ENCODE measurements at places on chromosomes 1 and 21.

- no peak for DNase-seq
Observed at GRCh38 chr21:44738621-44739020, 27.2 kb upstream of the TSPEAR start.

DNA sequence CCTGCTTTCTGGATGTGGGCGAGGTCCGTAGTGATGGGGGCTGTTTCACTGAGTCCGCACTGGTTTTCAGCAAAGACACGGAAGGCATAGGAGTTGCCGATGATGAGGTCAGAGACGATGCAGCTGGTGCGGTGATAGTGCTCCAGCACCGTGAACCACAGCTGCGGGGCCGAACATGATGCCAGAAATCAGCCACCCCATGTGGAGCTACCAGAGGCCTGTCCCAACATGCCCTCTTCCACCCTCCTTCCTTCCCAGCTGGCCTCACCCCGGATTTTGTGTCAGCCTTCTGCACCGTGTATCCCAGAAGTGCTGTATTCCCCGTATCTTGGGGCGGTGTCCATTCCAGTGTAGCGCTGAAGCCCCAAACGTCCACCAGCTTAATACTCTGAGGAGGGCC, 10.0 kb downstream of the MYBPHL start:
- no peak for DNase-seq

DNA sequence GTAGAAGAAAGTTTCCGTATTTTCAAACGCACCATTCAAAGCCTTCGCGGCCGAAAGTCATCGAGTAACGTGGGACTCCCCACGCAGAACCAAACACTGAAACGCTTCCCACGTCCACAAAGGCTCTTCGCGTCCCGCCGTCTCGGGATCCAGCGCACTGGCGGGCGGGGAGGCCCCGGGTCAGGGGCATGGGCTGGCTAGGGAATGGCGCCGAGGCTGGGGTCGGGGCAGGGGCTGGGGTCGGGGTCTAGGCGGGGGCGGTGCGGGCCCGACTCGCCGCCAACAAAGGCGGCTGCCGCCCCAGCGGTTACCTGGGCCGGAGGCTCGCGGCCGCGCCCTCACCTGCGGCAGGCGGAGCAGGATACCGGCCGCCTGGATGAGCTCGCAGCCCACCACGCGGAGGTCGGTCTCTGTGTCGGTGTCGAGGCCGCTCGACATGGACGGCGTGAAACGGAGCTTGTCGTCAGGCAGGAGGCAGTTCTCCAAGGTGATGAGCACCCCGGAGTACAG, 403 bp downstream of the CCNL2 start:
- no peak for DNase-seq

DNA sequence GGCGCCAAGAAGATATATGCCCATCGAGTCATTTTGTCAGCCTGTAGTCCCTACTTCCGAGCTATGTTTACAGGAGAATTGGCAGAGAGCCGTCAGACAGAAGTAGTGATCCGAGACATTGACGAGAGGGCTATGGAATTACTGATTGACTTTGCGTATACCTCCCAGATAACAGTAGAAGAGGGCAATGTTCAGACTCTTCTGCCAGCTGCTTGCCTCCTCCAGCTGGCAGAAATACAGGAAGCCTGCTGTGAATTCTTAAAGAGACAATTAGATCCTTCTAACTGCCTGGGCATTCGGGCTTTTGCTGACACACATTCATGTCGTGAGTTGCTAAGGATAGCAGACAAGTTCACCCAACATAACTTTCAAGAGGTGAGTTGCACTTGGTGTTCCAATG, 19.1 kb downstream of the KLHL20 start:
- DNase-seq, result no peak

DNA sequence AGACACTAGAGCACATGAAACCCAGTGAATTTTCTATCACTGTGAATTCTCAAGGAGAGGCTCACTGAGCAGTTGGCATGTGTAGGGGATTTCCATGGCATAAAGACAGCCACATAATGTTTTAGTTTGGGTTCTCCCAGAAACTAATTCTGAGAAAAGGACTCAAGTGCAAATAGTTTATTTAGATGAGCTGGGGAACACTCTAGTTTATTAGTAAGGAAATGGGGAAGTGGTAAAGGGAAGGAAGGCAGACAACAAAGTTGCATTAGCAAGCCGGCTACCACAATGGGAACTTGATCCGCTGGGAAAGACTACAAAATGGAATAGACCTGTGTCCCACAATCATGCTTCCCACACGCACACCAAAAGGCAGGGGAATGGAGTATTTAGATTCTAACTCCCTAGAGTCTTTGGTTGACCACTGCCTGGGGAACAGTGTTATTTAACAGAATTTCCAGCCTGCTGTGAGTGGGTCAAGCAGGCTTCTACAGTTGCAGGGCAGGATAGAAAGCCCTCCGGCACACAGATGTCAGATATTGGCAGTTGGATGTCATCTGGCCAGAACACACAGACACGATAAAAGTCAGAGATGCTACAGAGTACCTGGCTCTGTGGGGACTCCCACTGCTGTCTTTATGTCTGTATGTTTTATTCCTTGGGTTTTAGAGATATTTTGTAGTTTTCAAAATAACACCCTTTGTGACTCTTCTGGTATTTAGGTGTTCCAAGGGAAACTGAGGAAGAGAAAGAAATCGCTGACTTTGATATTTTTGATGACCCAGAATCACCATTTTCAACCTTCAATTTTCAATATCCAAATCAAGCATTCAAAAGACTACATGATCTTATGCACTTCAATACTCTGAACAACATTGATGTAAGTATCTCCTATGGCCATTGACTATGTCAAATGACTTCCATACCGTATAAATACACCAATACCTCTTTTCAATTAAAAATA, 150.1 kb downstream of the PLA2G4A start:
- no peak for DNase-seq

DNA sequence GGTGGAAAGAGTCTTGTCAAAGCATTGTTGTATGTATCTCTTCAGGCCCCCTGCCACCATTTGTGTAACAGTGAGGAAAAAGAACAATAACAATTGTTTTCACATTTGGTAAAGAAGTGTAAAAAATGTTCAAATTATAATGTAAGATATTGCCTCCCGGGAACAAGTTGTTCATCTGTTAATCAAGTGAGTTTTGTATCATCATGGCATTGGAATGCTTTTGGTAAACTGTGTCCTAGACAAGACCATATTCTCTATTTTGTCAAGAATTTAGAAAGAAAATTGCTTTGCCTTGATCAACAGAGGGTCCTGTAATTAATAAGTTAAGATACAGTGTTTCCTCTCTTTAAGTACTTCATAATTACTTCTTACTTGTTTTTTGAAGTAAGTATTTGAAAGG, 692.0 kb upstream of the NR5A2 start:
- no peak for DNase-seq

DNA sequence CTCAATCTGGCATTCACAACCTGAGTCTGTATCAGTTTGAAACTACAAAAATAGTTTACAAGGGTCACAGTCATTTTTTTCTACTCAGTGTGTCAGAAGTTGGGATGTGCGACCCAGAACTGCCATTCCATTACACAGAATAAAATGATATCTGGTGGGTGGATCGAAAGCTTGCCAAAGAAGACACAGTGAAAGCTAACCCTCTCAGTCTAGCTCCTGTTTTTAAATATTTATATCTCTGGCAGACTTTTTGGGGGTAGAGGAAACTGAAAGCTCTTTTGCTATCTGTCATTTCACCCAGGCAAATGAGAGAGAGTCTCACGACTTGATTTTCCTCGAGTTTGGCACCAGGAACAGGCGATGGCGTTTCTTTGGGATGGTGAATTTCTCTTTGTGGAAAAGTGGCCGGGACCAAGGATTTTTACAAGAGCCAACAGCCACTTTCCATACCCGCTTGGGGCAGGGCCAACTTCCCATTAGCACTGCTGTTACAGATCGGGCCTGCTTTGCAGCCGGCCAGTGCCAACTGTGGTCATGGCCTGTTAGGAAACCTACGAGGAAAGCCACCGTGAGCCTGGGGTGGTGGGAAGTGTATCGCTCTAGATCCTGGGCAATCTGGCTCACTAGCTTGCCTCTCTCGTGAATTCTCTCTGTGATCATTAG, 185.5 kb upstream of the NFIA start:
- no peak for DNase-seq

DNA sequence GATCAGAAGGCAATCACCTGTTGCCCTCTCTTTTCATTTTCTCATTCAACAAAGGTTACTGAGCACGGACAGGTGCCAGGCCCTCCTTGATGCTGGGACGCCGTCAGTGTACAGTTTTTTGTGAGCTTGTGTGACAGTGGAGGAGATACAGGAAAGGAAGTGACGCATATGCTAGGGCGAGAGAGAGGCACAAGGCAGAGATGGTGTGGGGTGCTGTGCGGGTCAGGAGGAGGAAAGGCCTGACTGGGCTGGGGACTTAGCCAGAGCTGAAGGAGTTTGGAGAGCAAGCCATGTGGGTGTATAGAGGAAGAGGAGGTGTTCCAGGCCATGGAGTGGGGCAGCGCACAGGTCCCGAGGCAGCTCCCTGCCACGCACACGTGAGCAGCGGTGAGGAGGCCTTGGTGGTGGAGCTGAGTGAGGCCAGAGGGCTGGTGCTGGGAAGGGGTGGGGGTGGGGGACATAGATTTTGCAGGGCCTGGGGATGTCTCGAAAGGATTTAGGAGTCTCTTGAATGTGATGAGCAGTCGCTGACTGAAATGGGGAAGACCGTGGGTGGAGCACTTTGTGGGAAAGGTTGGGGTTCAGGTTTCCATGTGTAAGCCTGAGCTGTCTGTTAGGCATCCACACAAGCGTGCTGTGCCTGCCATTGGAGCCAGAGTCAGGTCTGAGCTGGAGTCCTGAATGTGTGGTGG, 46.0 kb downstream of the TRAPPC10 start:
- DNase-seq, result no peak

DNA sequence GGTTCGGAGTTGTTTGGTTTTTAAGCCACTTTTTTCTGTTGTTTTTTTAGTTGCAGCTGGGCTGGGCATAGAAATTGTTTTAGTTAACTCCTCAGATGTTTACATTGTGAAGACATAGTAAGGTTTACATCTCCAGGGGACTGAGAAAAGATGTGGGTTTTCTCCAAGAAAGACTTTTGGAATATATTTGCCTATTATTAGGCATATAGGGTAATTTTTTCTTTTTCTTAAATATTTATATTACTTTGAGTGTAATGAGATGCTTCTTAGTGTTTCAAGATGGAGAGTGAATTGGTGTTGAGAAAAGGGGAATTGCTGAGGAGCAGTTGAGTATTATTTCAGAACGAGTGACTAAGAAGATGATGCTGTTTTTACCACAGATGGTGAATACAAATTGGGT, 26.6 kb upstream of the PIGK start:
- DNase-seq, result no peak

GRCh38 chr1:98017184-98017583, 96.3 kb upstream of the DPYD start:
- DNase-seq, result no peak

GRCh38 chr21:46425041-46425440, 33.6 kb upstream of the DIP2A start:
- DNase-seq, result no peak

All from NCI-H1105 treated with DMSO at 0.1 percent for 48 hours (cell line).